Thyroid gland (tissue), 4 donors: ENCODE measurements at places on chromosomes 3 and 15.
A peak's percentile ranks its signal among the peaks of the same experiment; 100 is the strongest.

- DNase-seq: no peak
Observed at GRCh38 chr3:181752202-181752671, 40.5 kb downstream of the SOX2 start.

DNA sequence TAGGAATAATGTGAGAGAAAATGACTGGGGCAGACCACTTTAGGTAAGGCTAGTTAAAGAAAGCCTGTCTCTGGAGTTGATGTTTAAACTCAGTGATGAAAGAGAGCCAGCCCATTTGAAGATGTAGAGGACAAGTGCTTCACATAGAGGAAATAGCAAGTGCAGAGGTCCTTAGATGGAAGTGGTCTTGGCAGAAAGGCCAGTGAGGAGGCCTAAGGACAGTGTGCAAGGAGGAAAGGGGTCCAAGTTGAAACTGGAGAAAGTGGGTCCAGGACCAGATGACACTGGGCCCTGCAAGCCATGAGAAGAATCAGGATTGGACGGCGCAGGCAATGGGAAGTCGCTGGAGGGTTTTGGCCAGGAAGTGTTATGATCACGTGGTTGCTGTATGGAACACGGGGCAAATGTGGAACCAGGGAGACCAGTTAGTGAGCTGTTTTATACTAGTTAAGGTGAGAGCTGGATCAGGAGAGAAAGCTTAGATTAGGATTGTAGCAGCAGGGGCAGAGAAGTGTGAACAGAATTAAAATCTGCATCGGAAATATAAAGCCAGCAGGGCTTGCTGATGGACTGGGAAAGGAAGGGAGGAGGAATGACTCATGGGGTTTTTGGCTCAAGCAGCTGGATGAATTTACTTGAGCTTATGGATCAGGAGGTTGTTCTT lies 48.0 kb upstream of the SCAANT1 start:
- no peak for DNase-seq

GRCh38 chr3:154430014-154430413 lies at the start of gene GPR149:
GPR149 (minus strand) TSS chr3:154430190; CDS start chr3:154429615, 575 bp downstream.
- DNase-seq: peak; percentile 18

DNA sequence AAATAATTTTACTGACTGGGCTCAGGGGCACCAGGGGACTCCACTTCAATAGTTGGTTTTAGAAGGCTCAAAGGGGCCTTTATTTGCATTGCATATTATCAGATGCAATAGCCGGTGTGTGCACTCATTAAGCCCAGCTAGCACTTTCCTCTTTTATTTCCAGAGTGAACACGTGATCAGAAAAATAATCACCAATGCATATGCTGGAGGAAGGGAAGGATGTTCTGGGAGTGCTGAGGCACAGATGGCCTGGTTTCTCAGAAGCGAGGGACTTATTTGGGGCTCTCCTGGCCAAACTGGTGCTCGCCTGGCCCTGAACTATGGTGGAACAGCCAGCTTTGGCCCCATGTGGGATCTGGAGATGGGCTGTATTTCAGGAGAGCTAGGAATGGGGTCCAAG lies 60.4 kb upstream of the SEC13 start:
- DNase-seq: no peak

GRCh38 chr3:101381809-101382208 lies 61.4 kb upstream of the IMPG2 start:
- no peak for DNase-seq

DNA sequence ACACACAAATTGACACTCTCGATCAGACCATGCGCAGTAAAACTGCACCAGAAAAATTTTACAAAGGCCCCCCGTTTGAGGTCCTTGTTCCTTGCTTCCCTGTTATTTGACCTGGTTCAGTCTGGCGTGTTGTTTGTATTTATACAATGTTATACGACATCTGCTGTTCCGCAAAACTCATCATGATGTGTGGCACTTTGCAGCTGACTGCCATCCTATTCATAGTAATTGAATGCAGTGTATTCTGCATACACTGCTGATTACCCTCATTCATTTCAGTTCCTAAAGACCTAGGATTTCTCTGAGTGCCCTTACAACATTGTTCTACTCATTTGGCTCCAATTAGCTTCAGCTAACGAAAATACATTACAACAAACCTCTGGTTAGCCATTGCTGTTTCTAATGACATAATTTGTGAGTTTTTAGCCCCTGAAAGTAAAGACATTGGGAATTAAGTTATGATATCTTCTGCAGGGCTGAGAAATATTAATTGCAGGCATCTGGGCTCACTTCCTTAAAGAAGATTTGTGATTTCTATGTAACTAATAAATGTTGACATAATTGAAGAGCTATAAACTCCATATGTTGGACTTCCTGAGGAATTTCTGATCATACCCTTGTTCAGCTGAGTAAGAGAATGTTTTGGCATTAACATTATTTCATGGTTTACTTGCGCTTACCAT lies 75.7 kb downstream of the C3orf38 start:
- no peak for DNase-seq

- no peak for DNase-seq
Observed at GRCh38 chr15:38631119-38632075, 66.8 kb upstream of the RASGRP1 start.

- DNase-seq: no peak
Observed at GRCh38 chr3:59320080-59320479, 270.3 kb upstream of the CFAP20DC start.
